ENCODE measurements at places on chromosomes 13 and 19. TPM values are rescaled to one million over a fixed set of nuclear protein-coding genes. Genes with fewer than 3 reads are reported as not detected.

Gene UBAC2
- 94.5 TPM for polyA plus RNA-seq

Gene TNFSF13B
- polyA plus RNA-seq, result 4.9 TPM

DNA sequence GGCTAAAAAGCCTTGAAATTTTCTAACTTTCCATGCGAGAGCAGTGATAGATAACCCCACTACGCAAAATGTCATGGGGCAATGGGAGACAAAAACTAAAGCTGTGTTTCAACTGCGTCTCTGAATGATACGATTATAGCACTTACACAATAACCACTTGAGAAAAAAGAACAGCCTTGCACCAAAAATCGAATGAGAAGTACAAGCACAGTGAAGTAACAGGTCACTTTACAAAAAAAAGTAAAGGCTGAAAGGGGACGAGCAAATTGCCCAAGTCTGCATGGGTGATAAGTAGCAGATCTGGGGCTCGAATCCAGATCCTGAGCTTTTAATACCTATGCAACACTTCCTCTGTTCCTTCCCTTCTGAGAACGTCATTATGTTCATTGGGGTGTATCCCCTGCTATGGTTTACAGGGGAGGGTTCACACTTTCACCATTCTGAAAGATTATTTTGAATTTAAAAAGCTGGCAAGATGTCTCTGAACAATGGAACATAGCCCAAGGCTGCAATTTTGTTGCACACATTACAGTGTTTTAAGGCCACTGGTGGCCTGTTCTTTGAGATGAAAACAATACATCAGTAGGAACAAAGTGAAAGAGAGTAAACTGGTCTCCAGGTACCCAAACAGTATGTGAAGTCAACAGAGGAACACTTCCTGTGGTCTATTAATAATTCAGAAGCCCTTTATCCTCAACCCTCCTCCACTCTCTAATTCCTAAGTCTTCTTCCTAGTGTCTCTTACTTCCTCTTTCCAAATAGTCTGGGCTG, 3.2 kb downstream of the CPB2 start:
- DNase-seq, result no peak

Gene OR7C1
- 0.14 TPM for polyA plus RNA-seq

DNA sequence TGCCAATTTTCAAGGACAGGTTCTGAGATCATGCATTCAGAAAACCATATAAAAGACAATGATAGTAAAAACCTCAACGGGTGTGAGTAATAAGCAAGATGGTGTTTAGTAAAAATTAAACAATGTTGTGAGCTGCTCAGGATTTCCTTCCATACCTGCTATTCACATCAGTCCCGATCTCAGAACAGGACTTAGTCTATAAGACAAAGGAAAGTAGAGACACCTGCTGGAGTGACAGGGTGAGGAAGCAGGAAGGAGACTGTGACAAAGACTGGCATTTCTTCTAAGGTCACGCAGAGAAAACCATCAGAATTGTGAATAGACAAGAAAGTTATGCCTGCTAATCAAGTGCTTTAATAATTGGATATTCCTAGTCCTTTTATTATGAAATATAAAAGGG, 648.0 kb downstream of the DACH1 start:
- DNase-seq, result no peak

DNA sequence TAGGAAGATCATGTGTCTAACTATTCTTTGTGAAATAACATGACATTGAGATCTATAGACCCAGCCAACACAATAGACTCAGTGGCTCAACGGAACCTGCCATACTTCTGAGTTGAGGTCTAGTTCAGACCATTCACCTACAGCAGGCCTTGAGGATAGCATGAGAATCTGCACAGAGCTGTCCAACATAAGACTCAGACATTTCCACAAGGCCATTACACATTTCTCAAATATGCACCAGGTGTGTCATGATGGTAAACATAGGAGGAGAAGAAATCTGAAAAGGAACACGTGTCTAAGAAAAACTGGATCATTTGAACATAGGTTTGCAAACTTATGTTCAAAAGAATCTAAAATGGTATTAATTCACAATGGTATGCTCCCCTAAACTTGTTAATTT, 421.4 kb downstream of the SLITRK6 start:
- DNase-seq, result no peak

Gene CTXN1
- 2.0 TPM for polyA plus RNA-seq

DNA sequence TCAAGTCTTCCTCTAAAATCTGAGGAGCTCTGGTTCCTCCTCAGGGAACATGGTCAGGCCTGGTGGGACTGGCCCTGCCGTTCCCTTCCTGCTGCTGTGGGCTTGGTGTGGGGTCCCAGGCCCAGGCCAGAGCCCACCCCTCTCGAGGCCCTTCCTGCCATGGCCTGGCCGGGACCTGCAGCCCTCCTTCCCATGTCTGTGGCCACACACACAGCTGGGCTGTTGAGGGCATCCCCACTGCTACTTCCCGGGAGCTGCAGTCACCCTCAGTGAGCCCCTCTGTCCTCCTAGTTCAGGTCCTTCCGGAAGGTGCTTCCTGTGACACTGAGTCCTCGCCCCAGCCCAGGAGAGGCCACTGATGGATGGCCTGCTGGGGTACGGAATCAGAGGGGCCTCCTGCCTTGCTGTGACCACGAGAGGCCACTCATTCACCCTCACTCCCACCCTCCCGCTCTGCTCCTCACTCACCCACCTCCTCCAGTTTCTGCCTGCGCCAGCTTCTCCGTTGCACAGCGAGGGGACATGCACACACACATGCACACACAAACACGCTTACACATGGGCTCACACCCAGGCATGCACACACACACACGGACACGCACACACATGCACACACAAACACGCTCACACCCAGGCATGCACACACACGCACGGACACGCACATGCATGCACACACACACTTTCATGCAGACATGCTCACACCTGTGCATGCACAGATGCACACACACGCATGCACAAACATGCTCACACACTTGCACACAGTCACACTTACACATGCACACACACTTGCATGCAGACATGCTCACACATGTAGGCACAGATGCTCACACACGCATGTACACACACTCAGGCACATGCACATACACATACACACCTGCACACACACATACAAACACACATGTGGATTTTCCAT, 7.3 kb upstream of the MCF2L start:
- DNase-seq, result no peak

GRCh38 chr13:76885203-76886004, 801 bp downstream of the KCTD12 start:
- DNase-seq, result peak; percentile 79

GRCh38 chr19:51034704-51035103, at the start of gene KLK12:
Gene KLK12, minus strand, starts transcription at chr19:51035002. Its CDS starts 381 bp downstream, at chr19:51034621.
- DNase-seq, result no peak

DNA sequence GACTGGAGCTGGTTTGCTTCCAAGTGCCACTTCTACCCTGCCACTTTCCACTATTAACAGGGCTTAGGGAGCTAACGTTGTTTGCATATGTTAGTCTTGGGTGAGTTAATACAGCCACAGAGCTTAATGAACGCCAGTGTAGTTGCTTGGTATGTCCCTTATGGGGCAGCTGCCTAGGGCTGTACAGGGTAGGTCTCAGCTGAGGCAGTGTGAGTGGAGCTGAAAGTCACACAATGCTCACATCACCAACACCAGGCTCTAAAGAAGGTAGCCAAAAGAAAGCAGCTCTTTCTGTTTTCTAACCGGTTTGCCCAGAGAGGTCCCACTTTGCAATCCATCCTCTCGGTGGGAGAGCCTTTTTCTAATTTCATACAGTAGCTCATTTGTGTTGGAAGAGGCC, 186.2 kb downstream of the RGCC start:
- no peak for DNase-seq

DNA sequence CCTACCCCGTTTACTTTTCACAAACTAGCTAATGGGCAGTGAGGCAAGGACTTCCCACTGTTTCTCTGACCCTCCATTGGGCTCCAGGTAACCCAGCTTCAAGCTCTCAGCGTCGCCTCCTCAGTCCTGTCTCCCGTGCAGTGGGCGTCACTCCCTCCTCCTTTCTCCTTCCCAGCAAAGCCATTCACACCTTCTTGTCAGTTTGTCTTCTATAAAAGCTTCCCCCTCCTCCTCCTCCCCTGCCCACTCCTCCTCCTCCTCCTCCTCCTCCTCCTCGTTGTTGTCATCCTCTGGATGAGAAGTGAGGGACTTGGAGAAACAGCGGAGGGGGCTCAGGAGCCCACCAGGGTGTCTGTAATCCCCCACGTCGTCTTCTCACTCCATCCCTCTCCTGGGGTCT, 1.7 kb upstream of the GALP start:
- no peak for DNase-seq

- no peak for DNase-seq
Measured at GRCh38 chr19:28332351-28332750, 880.6 kb downstream of the UQCRFS1 start.

GRCh38 chr13:41058295-41059070, 2.8 kb upstream of the WBP4 start:
- DNase-seq, result no peak

- DNase-seq, result no peak
Measured at GRCh38 chr13:101185606-101186005, 230.7 kb downstream of the NALCN start.

GRCh38 chr13:98648686-98649085, 71.8 kb upstream of the STK24 start:
- DNase-seq, result no peak

GRCh38 chr19:55907286-55907685, 24.9 kb downstream of the NLRP13 start:
- DNase-seq, result no peak

DNA sequence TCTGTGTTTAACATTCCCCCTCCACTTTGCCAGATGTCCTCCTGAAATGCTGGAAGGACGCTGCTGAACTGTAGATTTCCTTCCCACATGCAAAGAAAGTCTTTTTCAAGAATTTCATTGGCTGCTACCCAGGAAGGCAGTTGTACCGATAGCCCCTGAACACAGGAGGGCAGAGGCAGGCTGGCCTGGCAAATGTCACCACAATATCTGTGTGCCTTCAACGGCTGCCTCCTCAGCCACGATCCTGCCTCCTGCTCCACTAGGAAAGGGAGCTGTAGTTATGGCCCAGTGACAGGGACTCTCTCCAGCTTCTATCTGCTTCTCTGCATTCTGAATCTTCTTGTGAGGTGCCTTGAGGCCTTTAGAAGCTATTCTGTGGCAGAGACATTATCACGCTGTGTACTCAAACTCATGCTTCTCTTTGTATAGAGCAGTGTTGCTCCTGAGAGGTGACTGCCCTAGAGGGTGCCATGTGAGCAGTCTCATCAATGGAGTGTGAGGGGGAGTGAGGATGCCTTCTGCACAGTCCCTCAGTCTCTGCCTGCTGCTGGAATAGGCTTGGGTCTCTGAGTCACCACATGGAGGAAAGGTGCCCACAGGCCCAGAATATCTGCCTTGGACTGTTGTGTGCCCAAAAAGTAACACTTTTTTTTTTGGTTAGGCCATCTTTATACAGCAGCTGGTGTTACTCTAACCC, 279.8 kb downstream of the DNAJC15 start:
- DNase-seq, result peak; percentile 79

Gene KLHL1
- polyA plus RNA-seq, result not detected

- no peak for DNase-seq
Measured at GRCh38 chr19:50708179-50708879, 11.3 kb downstream of the SHANK1 start.

- no peak for DNase-seq
Measured at GRCh38 chr13:78139765-78140164, 221.1 kb upstream of the EDNRB start.

Gene PSPN
- 1.0 TPM for polyA plus RNA-seq

DNA sequence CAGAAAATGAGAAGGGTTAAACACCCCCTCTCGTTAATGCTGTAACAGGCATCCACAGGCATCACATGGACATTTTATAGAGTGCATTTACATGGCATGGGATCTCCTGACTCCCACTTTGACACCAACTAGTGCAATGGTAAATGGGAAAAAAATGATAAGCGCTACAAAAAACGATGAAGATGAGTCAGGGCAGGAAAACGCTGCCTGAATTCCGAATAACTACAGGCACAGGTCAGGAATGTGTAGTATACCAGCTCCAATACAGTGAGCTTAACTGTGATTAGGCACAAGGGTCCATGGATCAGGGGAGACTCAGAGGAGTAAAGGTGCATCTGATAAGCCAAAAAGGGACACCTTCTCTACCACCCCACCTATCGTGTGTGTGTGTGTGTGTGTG, 223.6 kb downstream of the FOXO1 start:
- no peak for DNase-seq

GRCh38 chr19:1953441-1954094, 12.6 kb downstream of the CSNK1G2 start:
- no peak for DNase-seq

Gene CBY2
- not detected for polyA plus RNA-seq

DNA sequence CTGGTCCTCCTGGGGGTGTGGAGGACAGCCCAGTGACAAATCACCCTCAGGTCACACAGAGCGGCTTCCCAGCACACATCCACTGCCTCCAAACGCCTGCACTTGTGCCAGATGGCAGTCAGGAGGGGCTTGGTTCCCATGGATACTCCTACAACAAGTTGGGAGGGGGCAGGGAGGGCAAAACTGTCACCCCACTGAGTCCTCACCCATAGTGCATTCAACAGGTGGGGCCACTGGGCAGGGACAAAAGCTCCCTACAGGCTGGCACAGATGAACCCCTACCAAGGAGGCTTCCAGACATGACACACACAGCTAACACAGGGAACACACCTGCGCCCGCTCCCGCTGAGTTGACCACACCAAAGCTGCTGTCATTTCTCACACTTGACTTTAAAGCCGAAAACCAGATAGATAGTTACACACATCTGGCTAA, 120.5 kb downstream of the STK24 start:
- DNase-seq, result no peak

Gene F10
- 17.9 TPM for polyA plus RNA-seq

DNA sequence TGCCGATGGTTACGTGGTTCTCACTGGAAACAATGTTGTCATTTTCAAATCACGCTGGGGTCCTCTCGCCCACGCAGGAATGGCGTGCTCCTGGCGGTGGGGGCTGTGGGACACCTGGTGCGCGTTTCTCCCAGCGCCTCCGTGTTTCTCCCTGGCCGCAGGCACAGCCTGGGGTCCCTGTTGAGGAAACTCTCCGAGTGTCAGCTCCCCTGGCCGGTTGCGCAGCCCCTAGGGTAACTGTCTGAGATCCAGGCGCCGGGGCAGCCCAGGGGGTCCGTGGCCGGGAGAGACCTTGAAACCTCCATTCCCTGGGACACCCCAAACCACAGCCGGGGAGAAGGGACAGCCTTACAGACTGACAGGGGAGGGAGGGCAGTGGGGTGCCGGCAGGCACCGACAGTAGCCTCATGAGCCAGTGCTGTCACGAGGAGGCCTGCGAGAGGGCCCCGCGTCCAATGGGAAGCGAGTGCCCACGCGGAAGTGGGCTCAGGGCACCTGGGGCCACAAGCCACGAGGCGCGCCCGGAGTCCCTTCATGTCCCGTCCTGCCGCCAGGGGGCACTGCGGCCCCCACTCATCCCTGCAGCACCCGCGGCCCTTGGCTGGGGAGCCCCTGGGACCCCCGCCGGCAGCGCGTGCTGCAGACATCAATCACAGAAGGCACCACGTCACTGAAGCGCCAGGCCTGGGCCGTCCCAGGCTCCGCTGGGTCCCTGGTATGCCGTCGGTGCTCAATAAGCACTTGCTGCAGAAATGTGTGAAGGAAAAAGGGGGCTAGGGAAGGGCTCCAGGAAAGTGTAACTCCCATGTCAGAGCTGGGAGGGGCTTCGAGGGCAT, 9.5 kb downstream of the ADAMTSL5 start:
- DNase-seq, result no peak
